ENCODE measurements at places on chromosomes 4 and X.
A peak's percentile ranks its signal among the peaks of the same experiment; 100 is the strongest.

GRCh38 chr4:155734065-155734464, 24.8 kb upstream of the GUCY1B1 start:
- DNase-seq: no peak

DNA sequence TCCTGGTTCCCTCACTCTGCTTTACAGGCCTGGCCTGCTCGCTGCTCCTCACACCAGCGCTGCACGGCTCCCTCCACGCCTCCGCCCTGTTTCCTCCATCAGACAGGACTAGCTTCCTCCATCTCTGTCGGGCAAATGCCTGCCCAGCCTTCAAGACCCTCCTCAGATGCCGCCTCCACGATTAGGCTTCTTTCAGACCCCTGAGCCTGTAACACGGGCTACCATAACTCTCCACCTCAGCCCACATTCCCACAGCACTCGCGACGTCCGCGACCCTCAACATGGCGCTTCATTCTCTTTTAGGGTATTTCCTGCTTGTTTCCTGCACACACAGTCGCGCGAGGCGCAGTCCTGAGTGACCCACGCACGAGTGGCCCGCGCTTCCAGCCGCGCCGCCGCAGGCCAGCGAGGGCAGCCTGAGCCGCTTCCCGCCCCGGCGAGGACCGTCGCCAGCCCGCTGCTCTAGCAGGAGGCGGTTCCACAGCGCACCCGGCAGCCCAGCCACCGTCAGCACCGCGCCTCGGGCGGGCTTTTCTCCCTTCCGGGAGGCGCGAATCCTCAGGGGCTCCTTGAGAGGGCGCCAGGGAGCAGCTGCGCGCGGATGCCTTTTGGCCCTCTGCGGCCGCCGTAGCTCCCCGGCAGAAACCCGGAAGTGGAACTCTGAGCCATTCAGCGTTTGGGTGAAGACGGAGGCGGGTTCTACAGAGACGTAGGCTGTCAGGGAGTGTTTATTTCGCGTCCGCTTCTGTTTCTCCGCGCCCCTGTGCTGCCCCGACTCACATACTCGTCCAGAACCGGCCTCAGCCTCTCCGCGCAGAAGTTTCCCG, at the start of gene FRG1:
Gene FRG1, plus strand, starts transcription at position 695 of the 827 bp plus-strand sequence. CDS start 138 bp downstream, outside the sequence.
- peak; percentile 90 for DNase-seq

DNA sequence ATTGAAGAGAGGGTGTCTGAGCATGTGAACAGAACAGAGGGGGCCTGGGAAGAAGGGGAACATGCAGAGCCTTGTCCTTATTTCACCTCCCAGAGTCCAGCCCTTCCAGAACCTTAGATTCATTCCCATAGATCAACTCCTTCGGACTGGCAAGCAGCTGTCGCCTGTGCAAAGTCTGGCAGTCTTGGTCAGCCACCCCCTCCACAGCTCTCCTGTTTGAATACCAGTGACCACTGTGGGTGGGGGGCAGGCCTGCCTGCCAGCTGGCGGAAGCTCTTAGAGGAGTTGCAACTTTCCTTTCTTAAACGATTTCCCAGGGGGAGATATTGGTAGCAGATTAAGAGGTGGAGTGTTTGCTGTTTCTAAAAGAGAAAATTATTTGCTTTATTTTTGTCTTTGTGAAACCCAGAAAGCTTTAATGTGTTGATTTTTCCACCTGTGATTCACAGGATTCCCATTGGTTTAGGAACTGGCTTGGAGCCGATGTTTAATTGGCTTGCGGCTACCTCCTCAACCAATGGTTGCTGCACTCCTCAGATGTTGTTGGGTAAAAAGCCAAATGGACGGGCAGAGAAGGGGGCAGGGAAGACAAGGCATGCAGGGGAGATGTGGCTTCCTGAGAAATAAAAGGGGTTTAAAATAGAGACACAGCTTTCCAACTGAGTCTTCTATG, 62.2 kb upstream of the PRPS1 start:
- DNase-seq: peak; percentile 59

DNA sequence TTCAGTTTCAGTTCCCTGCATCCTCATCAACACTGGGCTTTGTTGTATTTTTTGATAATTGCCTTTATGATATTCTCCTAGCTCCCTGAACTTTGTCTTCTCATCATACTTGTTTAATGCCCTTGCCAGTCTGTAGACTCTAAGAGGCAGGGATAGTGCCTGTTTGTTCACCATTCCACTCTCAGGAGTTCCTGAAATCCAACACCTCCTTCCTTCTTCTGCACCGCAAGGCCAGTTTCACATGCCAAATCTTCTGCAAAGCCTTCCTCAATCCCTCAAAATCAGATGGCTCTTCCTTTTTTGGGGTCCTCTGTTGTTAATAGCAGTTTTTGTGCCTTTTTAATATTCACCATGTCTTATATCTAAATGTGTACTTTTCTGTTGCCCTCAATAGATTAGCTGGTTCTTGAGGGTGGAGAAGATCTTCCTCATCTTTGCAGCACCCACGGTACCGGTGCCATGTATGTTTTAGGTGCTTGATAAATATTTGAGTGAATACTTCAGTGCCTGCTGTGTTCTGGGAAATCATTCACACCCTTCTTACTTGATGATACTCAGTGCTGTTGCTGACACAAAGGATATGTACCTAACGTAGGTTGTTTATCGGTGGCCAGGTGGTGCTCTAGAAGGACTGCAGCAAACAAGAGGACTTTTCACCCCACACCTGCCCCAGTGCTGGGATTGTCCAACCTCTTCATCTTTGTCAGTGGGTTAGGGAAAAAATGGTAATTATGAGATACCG, 85.3 kb upstream of the LIMCH1 start:
- DNase-seq: no peak

- DNase-seq: no peak
Measured at GRCh38 chr4:36651253-36651652, 369.8 kb downstream of the DTHD1 start.

- no peak for DNase-seq
Measured at GRCh38 chr4:77493120-77493752, 112.4 kb upstream of the CXCL13 start.

- no peak for DNase-seq
Measured at GRCh38 chr4:6575503-6576240, 683 bp downstream of the MAN2B2 start.

- DNase-seq: no peak
Measured at GRCh38 chrX:45722471-45722870, 521.8 kb upstream of the DIPK2B start.

- peak; percentile 59 for DNase-seq
Measured at GRCh38 chrX:72308566-72309296, 3.0 kb upstream of the CITED1 start.

DNA sequence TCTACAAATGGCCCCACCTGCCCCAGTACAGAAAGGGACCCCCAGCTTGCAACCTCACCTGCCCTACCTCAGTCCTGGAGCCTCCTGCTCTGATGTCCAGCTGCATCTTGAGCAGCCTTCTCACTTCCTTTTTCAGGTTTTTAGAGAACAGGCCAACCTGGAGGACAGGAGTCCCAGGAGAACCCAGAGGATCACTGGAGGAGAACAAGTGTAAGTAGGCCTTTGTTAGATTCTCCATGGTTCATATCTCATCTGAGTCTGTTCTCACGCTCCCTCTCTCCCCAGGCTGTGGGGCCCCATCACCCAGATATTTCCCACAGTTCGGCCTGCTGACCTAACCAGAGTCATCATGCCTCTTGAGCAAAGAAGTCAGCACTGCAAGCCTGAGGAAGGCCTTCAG, 3.6 kb downstream of the MAGEA11 start:
- DNase-seq: no peak

- DNase-seq: no peak
Measured at GRCh38 chrX:9207142-9207541, 173.2 kb upstream of the FAM9B start.

- DNase-seq: peak; percentile 55
Measured at GRCh38 chr4:3342182-3342854, 49.5 kb downstream of the RGS12 start.

DNA sequence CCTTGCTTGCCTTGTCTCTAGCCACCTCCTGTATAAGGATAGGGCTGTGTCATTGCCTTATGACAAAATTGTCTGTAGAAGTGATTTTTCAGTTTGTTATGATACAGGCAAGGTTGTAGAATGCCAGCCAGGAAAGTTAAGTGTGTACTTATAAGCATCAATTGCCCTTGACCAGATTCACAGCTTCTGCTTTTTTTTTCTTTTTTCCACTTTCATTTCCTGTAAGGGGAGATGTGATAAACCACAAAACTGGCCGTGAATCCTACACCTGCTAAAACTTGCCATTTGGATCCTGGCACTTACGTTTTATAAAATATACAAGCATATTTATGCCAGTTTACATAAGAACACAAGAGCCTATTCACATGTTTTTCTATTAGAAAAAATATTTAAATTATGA, 35.0 kb upstream of the BMPR1B start:
- no peak for DNase-seq

DNA sequence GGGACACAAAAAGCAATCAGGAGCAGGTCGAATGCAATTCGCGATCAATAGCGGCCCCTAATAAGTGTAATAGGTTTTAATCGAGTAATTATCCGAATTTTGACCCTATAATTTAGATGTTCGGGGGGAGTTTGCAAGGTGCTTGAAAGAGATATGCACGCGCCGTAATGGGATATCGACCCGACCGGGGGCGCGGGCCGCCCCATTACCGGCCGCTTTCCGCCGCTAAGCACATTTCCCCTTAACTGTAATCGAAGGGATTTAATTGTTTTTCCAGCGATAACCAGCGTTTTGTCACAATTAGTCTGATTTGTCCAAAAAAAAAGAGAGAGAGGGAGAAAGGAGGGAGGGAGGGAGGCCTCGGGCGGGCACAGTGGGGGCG, 997 bp downstream of the NKX1-1 start:
- DNase-seq: no peak

DNA sequence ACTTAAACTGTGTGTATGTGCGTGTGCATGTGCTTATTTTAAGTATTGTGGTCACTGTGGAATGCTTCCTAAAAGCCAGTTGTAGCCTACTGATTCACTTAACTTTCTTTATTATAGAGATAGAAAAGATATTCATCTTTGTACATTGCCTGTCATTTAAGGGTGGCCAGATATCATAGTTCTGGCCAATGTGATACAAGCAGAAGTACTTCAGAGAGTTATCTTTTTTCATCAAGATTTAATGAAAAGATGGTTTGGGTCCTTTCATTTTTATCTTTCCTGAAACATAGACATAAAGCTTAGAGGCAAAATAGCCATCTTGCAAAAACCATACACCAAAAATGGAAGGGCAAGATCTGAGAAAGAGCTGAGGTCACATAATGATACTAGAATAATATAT, 744.7 kb upstream of the ADGRL3 start:
- DNase-seq: no peak

DNA sequence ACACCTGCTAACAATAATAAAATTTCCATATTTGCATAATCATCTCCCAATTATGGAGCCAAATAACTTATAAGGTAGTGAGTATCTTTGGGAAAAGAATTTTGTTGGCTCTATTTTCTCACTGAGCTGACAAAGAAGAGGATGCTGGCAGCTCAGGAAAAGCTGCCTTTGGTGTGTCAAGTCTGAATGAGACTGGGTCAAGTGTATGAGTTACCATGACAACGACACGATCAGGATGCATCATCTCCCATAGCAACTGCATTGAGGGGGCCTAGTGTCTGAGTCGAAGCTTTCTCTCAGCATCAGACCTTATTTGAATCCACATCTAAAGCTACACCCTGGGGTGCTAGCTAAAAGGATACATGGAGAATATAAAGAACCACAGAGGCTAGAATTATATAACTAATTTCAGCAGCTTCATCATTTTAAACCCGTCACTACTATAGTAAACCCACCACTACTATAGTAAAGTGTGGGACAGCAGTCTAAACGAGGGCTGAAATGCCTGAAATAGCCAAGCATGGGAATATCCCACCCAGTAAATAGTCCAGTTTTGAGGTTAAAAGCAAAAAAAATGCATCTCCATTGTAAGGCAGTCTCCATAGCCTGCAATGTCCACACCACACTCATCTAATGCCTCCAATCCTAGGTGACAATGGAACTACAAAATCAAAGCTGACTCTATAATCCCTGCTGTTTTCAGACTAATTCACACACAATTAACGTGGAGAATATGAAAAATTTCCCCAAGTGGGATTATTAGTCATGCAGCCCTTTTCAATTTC, 16.0 kb downstream of the GSPT2 start:
- DNase-seq: no peak

DNA sequence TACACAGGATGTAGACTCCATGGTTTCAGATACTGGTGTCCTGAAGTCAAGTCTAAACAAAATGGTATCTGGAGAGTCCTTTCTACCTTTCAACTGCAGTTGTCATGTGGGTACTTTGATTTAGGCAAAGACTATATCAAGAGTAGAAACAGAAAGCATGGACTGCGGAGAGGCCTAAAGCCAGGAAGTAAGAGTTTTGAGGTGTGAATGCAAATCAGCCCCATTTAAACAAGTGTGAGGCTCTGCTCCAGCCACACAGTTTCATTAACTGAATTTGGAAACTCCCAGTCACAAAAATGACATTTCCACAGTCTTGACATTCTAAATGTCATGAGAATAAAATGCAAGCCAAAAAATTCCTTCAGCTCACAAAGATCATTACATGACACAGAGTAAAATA, 87.2 kb upstream of the MCF2 start:
- DNase-seq: no peak
